AG20443 (cell line): ENCODE measurements at places on chromosomes 6 and 20.

DNA sequence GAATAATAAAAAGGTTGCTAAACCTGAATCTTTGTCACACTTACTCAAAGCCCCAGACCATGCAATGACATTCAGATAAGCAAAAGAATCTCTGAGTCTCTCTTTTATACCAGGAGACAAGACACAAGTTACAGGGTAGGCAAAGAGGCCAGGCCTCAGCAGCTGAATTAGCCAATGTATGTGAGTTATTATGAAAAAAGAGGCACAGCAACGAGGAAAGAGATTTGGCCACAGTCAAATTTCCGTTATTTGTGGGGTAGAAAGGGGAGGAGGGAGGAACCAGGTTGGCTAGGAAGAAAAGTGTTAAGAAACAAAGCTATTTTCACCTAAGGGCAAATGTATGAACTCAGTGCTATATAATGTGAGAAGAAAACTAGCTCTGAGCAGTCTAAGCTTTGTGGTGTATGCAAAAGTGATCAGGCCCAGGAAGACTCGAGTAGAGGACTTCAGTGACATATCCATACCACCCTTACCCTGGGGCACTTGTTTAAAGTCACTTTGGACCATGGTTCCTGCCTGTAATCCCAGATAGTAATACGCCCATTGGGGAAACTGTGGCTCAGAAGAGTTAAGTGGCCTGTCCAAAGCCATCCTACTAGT, 19.1 kb downstream of the IPCEF1 start:
- DNase-seq, result no peak

- no peak for DNase-seq
These were observed 224.0 kb upstream of the CST7 start for GRCh38 chr20:24724982-24725533.

DNA sequence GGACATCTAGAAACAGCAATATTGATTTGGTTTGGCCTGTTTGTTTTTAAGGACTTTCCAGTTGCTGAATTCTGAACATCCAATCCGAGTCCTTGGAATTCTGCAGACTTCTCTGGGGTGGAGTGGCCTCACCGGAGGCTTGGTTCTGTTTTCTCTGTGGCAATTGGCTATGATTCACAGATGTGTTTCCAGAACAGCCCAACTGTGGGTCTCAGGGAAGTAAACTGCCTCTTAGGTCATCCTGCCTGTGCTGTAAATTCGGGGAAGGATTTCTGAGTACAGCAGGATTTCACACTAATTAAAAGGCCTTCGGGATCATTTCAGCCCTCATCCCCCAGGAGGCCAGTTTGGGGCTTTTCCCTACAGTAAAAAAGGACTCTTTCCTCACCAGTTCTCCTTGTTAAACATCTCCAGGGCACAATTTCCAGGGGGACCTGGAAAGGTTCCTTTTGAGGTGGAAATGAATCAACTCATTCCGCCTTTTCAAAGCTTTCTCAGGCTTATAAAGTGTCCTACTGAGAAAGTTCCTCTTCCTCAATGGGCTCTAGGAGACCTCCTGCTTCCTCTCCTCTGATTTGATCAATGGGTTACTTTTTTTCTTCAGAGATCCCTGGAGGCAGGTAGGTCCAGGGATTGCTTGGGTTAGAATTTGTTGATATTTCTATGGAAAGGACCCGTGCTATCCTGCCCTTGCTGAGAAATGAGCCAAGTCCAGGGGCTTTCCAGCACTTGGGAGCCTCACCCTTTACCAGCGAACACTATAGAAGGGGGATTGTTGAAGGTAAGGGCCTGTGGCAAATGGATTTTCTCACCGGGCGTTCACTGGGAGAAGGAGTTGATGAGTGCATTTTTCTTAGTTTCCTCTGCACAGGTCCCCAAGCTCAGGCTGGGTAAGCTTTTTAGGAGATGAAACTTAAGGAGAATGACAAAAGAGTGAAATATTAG, 114.6 kb downstream of the CLIC5 start:
- DNase-seq, result peak; percentile 74

DNA sequence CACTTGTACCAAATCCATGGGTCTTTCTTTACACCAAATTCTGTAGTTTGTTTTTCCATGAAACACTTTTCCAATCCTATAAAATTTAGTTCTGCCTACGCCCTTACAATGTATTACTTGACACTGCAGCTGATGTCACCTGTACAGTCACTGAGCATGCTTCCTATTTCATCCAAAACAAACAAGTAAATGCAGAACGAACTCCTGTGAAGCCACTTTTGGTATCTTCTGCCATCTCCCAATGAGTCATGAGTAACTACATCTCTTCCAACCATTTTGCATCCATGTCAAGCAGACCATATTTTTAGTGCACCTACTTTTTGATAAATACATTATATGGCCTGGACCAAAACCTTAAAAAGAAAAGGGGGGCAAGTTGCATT, 42.4 kb downstream of the HDDC2 start:
- DNase-seq, result no peak

DNA sequence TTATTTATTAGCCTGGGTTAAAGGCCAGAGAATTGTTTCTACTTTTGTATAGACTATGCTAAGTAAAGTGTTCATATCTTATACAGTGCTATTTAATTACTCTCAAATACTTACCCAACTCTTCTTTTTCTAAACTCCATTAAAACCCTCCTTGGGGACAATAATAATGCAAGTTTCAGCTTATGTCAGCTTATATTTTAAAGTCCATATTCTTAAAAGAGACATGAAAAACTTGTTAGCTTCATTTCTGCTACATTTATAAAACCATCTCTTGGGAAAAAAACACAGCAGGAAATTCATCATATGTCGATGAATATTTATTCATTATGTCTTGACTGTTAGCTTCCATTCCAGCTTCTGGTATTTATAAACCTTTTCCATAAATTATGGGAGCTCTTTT, 71.9 kb upstream of the SDHAF4 start:
- no peak for DNase-seq

- no peak for DNase-seq
These were observed 33.3 kb upstream of the THEMIS start for GRCh38 chr6:127933852-127934840.

- DNase-seq, result peak; percentile 29
These were observed 8.7 kb upstream of the MYBL2 start for GRCh38 chr20:43658069-43658722.

DNA sequence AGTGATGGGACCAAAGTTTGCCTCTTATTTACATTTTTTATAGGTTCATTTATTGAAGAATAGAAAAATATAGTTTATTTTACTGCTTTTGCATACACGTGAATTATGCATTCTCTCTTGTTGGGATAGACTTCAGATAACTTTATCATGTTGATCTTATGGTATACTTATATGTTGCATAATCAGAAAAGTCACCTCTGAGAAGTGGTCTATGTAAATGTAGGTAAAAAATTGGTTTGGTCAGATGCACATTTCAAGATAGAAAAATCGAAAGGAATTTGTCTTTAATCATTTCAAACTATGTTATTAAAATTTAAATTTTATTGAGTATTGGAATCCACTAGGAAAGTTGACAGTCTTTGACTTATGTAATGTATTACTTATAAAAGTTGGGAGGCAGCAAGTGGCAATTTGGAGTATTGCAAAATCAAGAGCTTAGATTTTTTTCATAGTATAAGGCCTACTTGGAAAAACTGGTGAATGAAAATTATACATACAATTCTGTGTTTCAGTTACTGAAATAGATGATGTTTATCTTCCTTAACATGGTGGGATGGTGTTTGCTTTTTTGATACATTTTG, 2.4 kb downstream of the PHF3 start:
- no peak for DNase-seq

- no peak for DNase-seq
These were observed 14.5 kb downstream of the TMX4 start for GRCh38 chr20:8005033-8005432.

DNA sequence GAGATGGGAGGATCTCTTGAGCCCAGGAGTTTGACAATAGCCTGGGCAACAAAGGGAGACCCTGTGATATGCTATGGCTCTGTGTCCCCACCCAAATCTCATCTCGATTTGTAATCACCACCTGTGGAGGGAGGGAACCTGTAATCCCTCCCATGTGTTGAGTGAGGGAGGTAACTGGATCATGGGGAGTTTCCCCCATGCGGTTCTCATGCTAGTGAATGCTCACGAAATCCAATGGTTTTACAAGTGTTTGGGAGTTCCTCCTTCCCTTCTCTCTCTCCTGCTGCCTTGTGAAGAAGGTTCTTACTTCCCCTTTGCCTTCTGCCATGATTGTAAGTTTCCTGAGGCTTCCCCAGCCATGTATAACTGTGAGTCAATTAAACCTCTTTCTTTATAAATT, 3.4 kb downstream of the NUDT3 start:
- no peak for DNase-seq

DNA sequence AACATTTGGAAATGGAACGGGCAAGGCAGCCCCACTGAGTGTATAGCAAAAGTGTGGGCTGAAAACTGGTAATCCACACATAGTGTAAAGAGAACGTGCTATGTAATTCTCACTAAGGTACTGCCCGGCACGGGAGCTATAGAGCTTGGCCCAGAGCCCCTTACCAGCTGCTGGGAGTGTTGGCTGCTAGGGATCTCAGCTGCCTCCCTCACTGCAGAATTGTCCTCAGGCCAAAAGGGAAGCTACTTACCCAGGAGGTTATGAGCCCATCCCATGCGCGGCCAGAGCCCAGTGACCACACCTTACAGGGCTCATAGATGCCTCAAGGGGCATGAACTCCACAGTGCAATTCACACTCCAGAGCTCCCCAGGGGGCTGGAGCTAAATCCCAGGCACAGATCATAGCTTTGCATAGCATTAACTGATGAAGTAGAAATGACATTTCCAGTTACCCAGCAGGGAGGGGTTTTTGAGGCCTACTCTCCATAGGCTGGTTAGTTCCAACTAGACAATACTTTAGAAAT, 56.8 kb downstream of the LINC00237 start:
- no peak for DNase-seq

- DNase-seq, result no peak
These were observed 45.7 kb upstream of the TINAG start for GRCh38 chr6:54262499-54262898.

GRCh38 chr6:137218917-137219663, at the start of gene IFNGR1:
Gene IFNGR1, minus strand, starts transcription at chr6:137219385. Its CDS starts 58 bp downstream, at chr6:137219327.
- DNase-seq, result peak; percentile 97

DNA sequence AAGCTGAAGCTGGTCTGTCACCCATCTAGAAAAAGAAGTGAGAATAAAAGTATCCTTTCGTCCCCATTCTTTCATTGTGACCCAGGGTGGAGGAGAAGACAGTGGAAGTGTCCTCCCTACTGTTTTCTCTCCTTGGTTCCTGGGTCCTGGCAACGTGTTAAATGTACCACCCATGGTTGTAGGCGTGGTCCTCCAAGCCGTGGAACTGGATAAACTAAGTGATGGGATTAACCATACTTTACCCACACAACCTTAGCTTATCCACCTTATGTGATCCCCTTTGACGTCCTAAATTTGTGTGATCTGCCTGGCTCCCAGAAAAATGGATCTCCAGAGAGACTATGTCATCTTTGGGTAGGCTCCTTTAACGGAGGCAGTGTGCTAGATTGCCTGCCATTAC, 47.4 kb downstream of the HLA-DPB1 start:
- no peak for DNase-seq

GRCh38 chr20:59632541-59633113, 28.3 kb downstream of the PHACTR3 start:
- no peak for DNase-seq

- no peak for DNase-seq
These were observed 218.2 kb upstream of the RNF24 start for GRCh38 chr20:4233520-4233919.

DNA sequence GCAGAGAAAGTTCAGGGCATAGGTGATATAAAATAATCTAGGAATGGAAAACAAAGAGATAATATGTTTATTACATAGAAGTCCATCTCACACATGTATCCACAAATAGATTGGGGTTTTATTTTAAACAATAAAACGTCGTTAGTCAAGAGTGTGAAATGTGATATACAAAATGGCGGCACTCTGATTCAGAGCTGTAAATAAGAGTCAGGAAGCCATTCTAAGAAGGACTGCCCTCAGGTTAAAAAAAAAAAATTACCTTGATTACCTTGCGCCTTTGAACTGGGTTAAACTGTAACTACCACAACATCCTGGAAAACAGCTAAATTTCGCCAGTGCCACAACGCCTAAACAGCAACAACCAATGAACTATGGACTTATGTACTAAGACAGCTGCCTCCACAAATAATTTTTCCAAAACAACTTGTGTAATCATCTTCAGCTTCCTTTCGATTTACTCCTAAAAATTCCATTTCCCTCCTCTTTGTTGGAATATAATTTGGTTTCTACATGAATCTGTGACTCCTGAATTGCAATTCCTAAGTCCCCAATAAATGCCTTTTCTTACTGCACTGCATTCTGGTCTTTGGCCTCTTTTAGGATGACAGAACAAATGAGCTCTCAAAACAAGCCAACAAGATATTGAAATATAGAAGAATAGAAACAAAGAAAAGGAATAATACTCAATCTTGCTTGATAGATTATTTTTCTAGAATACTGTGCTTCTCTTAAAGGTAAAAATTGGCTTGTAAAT, 1019.5 kb upstream of the MAP3K7 start:
- no peak for DNase-seq

GRCh38 chr6:122140031-122140430, 259.4 kb upstream of the HSF2 start:
- DNase-seq, result no peak

DNA sequence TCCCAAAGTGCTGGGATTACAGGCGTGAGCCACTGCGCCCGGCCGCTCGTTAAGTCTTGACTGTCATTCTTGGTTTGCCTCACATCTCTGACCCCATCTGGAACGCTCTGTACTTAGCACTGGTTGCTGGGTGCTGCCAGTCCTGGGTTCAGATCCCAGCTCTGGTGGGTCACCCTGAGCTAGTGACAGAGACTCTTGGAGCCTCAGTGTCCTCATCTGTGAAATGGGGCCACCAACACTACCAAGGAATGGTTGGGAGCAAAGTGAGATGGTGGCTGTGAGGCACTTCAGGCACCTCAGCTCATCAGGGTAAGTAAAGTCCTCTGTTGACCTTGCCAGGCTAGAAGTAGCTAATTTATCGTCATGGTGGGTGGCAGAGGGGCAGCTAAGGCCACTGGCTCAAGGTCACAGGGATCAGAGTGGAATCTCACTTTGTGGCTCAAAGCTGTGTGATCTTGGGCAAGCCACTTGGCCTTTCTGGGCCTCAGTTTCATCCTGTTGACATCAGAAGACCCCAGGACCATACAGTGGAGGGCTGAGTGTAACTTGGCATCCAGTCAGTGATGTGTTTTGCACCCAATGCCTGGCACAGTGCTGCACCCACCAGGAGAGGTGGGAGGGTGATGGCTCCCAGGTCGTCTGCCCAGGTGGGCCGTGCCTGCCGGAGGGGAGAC, 46.7 kb downstream of the UBE2V1 start:
- DNase-seq, result no peak

GRCh38 chr6:143707697-143708096, 29.9 kb downstream of the PHACTR2 start:
- no peak for DNase-seq

DNA sequence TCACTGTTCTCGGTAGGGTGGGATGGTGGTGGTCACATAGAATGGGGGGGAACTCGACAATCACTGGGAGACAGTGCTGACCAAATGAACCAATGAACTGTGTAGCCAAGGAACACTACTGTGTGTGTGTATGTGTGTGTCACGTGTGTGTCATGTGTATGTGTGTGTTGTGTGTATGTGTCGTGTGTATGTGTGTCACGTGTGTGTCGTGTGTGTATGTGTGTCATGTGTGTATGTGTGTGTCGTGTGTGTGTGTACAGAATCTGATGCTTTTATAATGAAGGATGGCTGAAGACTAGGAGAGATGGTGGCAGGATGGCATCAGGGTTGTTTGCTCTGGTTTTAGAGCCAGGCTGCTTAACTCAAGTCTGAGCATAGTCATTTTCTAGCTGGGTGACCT, 99.1 kb upstream of the DUSP22 start:
- DNase-seq, result no peak
